IgD-negative memory B cell (primary cell): ENCODE measurements at places on chromosomes 12 and 14. TPM values are rescaled to one million over a fixed set of nuclear protein-coding genes. Genes with fewer than 3 reads are reported as not detected.

RBP5 gene
- not detected for polyA plus RNA-seq

DEPDC4 gene
- polyA plus RNA-seq: 0.86 TPM

CLEC2A gene
- not detected for polyA plus RNA-seq

PRH1 gene
- polyA plus RNA-seq: 15.1 TPM

RASAL1 gene
- not detected for polyA plus RNA-seq

WNT1 gene
- polyA plus RNA-seq: 0.19 TPM

PLEKHA5 gene
- 0.18 TPM for polyA plus RNA-seq

UTP20 gene
- 4.0 TPM for polyA plus RNA-seq

C12orf54 gene
- polyA plus RNA-seq: not detected

VDR gene
- 0.61 TPM for polyA plus RNA-seq

AQP2 gene
- polyA plus RNA-seq: not detected

RD3L gene
- not detected for polyA plus RNA-seq

PLA2G1B gene
- not detected for polyA plus RNA-seq

FAM90A1 gene
- polyA plus RNA-seq: not detected

KRT1 gene
- polyA plus RNA-seq: 0.25 TPM

LPAR5 gene
- polyA plus RNA-seq: 63.6 TPM

LIN7A gene
- polyA plus RNA-seq: not detected

PRKD1 gene
- 1.0 TPM for polyA plus RNA-seq

SCNN1A gene
- not detected for polyA plus RNA-seq

SLCO1B3 gene
- polyA plus RNA-seq: not detected

TAS2R19 gene
- polyA plus RNA-seq: not detected

APOF gene
- polyA plus RNA-seq: not detected

LRRC23 gene
- polyA plus RNA-seq: 4.9 TPM

RNF212B gene
- polyA plus RNA-seq: not detected

OR6C3 gene
- polyA plus RNA-seq: not detected

PLEKHG7 gene
- polyA plus RNA-seq: 12.0 TPM

GXYLT1 gene
- polyA plus RNA-seq: 5.1 TPM

LRTM2 gene
- not detected for polyA plus RNA-seq

AQP5 gene
- not detected for polyA plus RNA-seq

CDCA3 gene
- polyA plus RNA-seq: 0.60 TPM

CLEC7A gene
- polyA plus RNA-seq: 1.9 TPM

TMEM253 gene
- not detected for polyA plus RNA-seq

TMBIM4 gene
- 324 TPM for polyA plus RNA-seq

SLC25A21 gene
- not detected for polyA plus RNA-seq

CD69 gene
- 177 TPM for polyA plus RNA-seq

NANOG gene
- polyA plus RNA-seq: not detected

PTPRO gene
- polyA plus RNA-seq: 9.4 TPM

DERA gene
- polyA plus RNA-seq: 29.9 TPM

ERO1A gene
- polyA plus RNA-seq: 23.6 TPM

ADCY4 gene
- 0.75 TPM for polyA plus RNA-seq

FOXG1 gene
- not detected for polyA plus RNA-seq

GPR68 gene
- polyA plus RNA-seq: 1.6 TPM

METTL17 gene
- 40.6 TPM for polyA plus RNA-seq

CLEC4A gene
- 6.9 TPM for polyA plus RNA-seq

MAP3K9 gene
- polyA plus RNA-seq: 5.3 TPM

TAS2R30 gene
- polyA plus RNA-seq: 0.13 TPM

PKP2 gene
- 0.43 TPM for polyA plus RNA-seq

LBHD2 gene
- not detected for polyA plus RNA-seq

CBLN3 gene
- polyA plus RNA-seq: 2.9 TPM
